PC-3 (cell line): ENCODE measurements at places on chromosomes 7 and 10. TPM values are rescaled to one million over a fixed set of nuclear protein-coding genes. Genes with fewer than 3 reads are reported as not detected.

GRCh38 chr7:151167197-151167961 is at the start of gene GBX1:
GBX1 (minus strand) TSS chr7:151167694; CDS start chr7:151167548, 146 bp downstream.
- DNase-seq = no peak
- no peak within 1 kb of the TSS for H3K27ac ChIP-seq
- H3K27me3 ChIP-seq = peaks cover 60% of the 10 kb centered on the region
- H3K36me3 ChIP-seq = no peaks in the 10 kb centered on the region

- peak; percentile 86 for DNase-seq
- peak overlapping the region; percentile 78 for H3K4me3 ChIP-seq
- H3K36me3 ChIP-seq = no peaks in the 10 kb centered on the region
- peaks cover 34% of the 10 kb centered on the region for H3K4me1 ChIP-seq
- H3K27ac ChIP-seq = peak overlapping the region; percentile 84
Measured at GRCh38 chr7:27150568-27151340, 1.6 kb downstream of the HOXA3 start.

- H3K4me3 ChIP-seq = 0 out of 2 replicates have a peak overlapping the region, but pooled peaks have one; percentile 6
- H3K27ac ChIP-seq = peak overlapping the region; percentile 75
- peaks cover 36% of the 10 kb centered on the region for H3K4me1 ChIP-seq
- H3K36me3 ChIP-seq = no peaks in the 10 kb centered on the region
- DNase-seq = peak; percentile 88
Measured at GRCh38 chr7:80467069-80467468, 44.8 kb downstream of the GNAT3 start.

GRCh38 chr7:16668049-16668858 is 22.3 kb downstream of the BZW2 start:
- peak overlapping the region; percentile 96 for H3K27ac ChIP-seq
- peak; percentile 99 for DNase-seq
- peak overlapping the region; percentile 33 for H3K4me3 ChIP-seq
- peaks cover 45% of the 10 kb centered on the region for H3K36me3 ChIP-seq

DNA sequence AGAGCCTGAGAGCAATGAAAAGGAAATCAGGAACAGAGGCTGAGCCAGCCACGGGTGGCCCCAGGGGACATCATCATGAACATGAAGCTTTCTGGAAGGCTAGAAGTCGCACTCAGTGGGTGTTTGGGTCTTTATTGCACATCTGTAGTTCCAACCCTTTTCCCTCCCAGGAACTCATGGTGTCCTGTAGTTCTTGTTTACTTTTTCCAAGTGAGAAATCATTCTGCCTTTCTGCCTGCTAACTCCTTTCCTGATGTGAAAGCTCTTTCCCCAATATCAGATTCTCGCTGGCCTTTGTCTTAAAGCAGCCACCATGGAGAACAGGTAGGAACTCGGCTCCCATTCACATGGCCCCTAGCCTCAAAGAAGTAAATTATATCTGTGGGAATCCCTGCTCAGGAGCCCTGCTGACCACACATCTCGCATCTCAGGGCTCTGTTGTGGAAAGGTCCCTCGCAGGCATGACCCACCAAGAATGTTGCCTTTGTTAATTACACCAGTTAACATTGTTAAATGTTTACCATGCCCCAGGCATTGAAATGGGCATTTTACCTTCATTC is 542.7 kb downstream of the TNS3 start:
- no peak for DNase-seq
- no peak overlapping the region for H3K27ac ChIP-seq
- H3K4me3 ChIP-seq = no peak overlapping the region
- no peaks in the 10 kb centered on the region for H3K4me1 ChIP-seq
- no peaks in the 10 kb centered on the region for H3K36me3 ChIP-seq

Gene SFRP4
- not detected in 2 replicates for total RNA-seq

Gene PCLO
- total RNA-seq = 3.5 and 7.5 TPM in 2 replicates
